ENCODE measurements at places on chromosomes 11 and 22.

DNA sequence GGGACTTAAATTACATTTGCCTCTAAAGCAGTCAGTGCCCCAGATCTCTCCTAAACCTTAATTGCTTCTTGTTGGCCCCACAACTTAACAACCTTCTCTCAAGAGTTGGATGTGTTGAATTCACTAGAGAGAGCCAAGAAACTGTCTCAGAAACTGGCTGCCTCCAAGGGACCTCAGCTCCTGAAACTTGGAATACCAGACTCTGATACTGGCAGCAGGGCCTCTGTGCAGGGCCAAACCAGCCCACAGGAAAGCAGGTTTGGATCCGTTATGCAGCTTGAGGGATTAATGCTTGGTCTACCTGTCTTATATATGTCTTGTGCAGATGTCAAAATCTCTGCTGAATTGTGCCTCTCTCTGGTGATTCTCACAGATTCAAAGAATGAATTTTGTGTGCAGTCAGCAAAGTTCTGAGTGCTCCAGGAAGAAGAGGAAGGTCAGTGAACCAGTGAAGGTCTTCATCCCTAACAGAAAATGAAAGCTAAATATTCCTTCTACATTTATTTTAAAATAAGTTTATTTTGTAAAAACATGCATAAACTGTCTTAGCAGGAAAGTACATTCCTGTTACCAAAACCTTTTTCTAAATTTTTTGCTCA, 70.8 kb downstream of the LIF start:
- DNase-seq = no peak

GRCh38 chr22:45845076-45845487, 131.9 kb downstream of the WNT7B start:
- no peak for DNase-seq

DNA sequence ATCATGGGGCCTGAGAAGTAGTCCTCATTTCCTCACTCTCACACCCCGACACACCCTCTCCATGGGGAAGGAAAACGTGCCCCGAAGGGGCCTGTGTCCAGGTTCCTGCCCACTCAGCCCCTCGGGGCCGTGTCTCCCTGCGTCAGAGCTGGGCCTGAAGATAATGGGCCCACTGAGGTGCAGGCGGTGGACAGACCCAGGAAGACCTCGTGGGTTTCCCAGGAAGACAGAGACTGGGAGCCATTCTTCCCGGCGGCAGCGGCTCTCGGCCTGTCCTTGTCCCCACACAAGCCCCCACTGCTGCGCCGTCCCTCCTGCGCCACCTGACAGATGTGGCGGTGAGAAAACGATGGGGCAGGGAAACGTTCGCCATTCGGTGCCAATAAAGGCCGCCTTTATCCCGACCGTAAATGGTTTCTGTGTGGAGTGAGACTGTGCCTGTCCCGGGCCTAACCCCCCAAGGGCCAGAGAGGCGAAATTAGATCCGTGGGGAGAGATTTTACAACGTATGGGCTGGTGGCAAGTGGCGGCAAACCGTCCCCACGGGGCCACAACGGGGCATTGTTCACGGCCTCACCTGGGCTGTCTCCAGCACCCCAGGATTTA, 89.0 kb downstream of the CDKN1C start:
- DNase-seq = peak; percentile 46

- DNase-seq = no peak
Measured at GRCh38 chr11:130031945-130032344, 29.3 kb upstream of the PRDM10 start.

DNA sequence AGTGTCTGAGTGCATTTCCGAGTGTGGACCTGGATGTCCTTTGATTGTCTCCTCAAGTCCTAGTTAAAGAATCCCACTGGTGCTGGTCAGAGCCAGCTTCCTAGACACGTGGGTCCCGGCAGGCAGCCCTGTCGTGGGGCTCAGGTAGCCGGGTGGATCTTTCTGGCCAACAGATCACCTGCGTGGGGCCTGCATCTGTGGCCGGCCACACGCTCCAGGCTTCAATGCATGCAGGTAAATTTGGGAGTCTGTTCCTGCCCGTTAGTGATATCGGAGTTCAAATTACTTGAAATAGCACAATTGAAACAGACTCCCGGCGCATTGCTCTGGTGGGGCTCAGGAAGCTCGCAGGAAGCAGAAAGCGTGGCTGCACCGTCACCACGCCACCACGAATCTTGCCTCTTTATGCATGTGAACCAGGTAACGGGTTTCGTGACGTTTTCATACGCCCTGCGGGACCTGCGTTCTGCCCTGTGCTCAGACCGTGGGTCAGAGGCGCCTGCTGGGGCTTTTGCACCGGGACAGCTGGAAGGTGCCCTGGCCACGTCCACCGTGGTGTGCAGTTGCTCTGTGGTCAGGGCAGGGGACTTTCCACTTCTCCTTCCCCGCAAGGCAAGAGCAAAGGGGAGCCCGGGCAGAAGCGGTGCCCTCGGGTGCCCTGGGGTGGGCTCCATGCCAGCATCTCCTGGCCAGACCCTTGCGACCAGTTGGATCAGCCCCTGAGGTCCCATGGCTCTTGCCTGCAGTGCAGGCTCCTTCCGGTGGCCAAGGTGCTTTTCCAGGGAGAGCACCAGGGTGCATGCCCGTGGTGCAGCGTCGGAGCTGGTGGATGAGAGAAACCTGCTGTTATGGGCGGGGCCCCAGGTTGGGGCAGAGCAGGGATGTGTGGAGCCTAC, 803.5 kb downstream of the BRD1 start:
- no peak for DNase-seq

DNA sequence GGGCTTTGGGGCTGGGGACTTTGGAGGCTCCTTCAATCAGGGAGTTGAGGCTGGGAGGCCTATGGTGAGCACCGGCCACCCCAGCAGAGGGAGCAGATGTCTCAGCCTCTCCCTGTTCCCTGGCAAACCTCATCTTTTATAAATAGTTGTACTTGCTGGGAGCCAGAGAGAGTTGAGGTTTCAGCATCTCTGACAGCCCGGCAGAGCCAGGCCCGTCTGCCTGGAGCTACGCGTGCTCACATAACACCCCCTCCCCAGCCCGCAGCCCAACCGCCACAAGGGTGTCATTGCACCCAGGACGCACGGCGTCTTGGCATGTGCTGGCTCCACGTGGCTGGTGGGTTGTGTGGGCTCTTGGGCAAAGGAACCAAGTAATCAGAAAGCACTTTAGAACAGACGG, 127.1 kb downstream of the CHST1 start:
- DNase-seq = no peak

DNA sequence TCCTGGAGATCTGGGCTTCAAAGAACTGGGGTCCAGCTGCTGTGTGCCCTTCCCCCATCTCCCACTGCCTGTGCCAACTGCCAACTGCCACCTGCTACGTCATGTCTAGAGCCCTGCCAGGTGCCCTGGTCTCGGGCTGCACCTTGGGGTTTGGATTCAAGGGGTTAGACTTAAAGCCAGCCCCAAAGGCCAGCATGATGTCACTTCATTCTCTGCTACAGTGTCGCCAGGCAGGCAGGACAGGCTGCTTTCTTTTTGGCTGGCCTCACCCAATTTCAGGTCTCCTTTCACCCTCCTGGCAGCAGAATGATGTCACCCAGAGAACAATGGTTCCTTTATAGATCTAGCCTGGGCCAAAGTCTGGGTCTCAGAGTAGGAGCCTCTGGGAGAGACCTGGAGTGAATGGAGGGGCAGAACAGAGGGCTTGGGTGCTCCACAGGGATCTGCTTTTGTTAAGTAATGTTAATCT, 79.5 kb upstream of the CRYBB3 start:
- DNase-seq = no peak

DNA sequence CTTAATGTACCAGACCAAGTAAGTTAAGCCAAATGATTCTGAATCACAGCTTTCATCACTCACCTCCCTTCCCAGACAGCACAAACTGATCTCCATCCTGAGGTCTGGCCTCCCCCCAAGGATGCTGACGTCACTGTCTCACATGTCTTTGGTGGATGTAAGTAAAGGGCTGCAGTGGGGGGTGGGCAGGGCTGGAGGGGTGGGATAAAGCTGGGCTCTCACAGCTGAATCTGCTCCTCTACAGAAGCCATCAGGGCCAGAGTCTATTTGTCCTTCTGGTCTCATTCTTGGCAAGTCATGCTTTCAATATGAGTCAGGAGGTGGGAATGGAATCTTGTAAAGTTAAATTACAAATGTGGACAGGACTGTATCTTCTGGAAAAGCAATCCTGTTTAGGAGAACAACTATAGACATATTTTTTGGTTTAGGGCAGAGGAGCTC, 32.7 kb downstream of the P4HA3 start:
- peak; percentile 84 for DNase-seq

DNA sequence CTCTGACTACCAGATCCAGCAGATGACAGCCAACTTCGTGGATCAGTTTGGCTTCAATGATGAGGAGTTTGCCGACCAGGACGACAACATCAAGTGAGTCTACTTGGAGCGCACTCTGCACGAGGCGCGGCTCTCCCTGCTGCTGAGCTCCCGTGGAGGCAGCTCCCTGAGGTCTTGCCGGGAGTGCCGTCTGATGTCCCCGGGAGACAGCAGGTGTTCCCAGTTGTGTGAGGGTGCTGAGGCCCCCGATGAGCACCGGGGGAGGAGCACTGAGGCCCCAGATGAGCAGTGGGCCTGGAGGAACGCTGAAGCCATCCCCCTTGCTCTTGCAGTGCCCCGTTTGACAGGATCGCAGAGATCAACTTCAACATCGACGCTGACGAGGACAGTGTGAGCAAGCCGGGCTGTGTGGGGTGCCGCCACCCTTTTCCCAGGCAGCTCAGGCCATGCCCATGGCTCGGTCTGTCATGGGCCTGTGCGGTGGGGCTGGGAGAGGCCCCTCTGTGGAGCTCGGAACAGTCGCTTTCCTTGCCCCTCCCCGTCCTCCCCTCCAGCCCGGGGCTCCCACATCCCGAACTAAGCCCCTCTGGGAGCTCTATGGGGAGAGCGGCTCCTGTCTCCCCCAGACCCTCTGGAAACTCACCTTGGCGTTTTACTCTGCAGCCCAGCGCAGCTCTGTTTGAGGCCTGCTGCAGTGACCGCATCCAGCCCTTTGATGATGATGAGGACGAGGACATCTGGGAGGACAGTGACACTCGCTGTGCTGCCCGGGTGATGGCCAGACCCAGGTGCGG, 37.1 kb downstream of the SBF1 start:
- DNase-seq = no peak

- DNase-seq = no peak
Measured at GRCh38 chr11:32100495-32100894, 9.6 kb downstream of the RCN1 start.

DNA sequence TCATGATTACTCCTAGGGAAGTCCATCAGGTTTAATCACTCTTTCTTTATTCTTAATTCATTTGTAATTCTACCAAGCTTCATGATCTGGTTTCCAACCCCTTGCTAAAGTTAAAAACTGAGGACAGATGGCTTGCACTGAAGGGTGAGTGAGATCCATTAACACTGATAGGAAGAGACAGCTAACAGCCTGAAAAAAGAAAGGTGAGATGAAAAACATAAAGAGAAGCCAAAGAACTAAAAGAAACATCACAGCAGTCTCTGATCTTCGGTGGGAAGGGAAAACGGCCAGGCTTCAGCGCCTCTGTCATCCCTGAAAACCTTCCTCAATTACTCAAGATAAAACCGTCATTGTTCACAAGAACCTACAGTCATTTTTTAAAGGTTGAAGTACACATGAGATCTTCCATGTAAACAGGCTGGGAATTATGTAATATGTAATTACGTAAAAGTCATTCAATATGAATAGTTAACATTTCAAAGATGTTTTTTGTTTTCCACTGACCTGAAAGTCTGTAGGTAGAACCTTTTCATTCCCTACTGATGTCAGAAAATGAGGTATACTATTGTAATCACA, 41.3 kb downstream of the VSIG10L2 start:
- no peak for DNase-seq

DNA sequence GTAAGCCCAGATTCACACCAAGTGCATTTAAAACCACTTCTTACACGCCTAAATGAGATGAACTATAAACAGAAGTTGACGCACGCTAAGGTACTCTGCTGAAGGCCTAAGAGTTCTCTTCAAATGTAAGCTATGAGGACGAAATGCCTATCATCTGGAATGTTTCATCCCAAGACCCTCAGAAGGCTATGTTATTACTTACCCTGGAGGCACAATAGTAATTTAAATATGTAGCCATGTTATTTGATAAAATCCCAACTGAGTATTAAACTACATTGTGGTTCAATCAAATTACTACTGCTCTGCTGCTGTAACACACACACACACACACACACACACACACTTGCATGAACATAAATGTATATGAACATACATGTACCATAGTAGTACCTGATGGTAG, 47.6 kb downstream of the MAML2 start:
- no peak for DNase-seq

DNA sequence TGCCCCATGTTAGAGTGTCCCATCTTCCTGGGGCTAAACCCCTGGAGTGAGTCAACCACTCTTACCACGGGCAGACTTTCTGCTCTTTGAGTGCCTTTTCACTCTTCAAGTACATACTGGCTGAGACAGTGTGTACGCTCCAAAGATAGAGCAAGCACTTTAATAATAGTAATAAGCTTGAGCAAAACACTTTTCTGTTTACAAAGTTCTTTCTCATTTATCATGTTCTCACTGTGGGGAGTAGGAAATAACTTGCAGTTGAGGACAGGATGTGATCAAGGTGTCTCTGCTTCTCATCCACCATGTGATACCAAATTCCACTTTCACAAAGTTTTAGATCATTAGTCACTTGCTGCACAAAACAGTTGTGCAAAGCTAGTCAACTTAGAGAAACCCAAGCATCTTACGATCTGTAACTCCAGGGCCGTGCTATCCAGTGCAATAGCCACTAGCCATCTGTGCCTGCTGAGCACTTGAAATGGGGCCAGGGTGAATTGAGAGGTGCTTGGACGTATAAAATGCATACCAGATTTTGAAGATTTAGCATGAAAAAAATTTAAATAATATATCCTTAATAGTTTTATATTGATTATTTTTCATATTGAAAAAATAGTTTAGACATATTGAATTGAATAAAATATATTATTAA, 135.3 kb downstream of the KIF18A start:
- DNase-seq = no peak

- peak; percentile 67 for DNase-seq
Measured at GRCh38 chr22:38033522-38034277, 23.5 kb upstream of the PICK1 start.

DNA sequence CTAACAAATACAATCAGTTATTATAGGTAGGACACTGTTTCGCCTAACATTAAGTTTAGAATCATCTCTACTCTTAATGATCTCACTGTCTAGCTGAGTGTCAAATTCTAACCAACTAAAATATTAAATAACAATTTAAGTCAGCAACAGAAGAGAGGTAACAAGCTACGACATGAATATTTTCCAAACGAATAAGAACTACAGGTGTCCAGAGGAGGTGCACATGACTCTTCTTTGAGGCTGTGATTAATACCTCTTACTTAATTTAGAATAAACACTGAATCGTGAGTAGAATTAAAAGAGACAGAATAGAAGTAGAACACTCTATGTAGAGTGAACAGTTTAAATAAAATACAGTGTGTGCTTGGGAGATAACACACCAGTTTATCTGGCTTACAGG, 619.0 kb upstream of the ARHGAP42 start:
- DNase-seq = no peak

DNA sequence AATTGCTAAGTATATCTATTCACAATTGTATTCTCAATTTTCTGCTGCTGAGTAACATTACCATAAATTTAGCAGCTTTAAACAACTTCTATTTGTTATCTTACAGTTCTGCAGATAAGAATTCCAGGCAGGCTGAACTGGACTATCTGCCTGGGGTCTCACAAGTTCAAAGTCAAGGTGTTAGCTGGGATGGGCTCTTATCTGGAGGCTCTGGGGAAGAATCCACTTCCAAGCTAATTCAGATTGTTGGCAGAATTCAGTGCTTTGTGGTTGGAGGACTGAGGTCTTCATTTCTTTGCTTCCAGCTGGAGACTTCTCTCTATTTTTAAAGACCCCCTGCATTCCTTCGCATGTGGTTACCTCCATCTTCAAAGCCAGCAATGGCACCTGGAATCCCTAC, 329.9 kb upstream of the ISX start:
- no peak for DNase-seq
